ENCODE measurements at places on chromosomes 12 and 14.

DNA sequence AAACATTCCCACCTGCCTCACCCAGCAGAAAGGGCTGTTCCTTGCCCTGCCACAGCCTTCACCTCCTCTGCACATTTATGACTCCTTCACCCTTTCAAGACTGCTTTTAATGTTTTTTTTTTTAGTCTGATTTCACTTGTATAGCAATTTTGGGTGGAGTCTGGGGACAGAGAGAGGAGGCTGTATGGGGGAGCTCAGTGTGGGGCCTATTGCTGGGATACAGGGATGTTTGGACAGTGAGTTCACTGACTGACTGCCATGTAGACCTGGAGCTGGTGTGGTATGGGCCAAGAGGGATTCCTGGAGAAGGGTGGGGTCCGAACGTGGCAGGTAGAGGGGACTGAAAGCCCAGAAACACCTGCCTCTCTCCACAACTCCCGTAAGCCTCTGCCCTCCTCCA lies 1.9 kb upstream of the KRT85 start:
- DNase-seq = no peak

GRCh38 chr12:94596596-94596995 lies 53.8 kb downstream of the TMCC3 start:
- no peak for DNase-seq

- no peak for DNase-seq
These were observed 85.5 kb downstream of the CDK17 start for GRCh38 chr12:96314723-96315122.

DNA sequence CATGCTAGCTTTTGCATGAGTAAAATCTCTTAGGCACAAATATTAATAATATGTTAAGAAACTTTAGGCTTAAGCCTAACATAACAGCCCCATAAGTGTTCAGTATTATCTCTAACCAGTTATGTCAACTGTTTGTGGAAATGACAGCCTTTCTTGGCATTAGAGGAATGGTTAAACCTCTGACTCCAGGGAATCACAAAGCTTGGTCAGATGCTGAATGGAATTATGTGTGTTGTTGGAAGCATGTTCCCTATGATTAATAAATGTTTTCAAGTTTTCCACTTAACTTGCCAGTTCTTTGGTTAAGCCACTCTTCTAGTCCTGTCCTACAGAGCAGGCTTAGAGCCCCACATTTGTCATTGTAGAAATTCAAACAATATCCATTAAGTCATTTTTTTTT lies 17.0 kb downstream of the PSEN1 start:
- DNase-seq = no peak

GRCh38 chr14:101783260-101784016 lies 21.9 kb downstream of the PPP2R5C start:
- DNase-seq = no peak
